ENCODE measurements at places on chromosomes 12 and 14.

DNA sequence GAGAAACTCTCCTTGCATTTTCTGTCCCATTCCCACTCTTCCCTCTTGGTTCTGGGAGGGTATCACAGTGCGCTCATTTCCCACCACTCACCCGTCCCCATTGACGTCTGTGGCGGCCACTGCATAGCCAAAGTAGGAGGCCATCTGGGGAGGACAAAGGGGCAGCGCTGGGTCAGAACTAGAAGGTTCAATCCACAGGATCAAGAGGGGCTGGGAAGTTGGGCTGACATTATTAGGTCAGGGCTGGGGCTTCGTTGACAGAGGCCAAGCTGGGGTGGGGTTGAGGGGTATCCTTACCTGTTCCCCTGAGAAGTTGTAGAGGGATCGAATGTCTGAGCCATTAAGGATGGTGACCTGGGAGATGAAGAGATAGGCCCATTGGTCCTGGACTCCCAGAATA, 13.5 kb downstream of the ITGA5 start:
- DNase-seq = no peak

GRCh38 chr12:26149968-26150500, 25.2 kb upstream of the BHLHE41 start:
- DNase-seq = no peak

DNA sequence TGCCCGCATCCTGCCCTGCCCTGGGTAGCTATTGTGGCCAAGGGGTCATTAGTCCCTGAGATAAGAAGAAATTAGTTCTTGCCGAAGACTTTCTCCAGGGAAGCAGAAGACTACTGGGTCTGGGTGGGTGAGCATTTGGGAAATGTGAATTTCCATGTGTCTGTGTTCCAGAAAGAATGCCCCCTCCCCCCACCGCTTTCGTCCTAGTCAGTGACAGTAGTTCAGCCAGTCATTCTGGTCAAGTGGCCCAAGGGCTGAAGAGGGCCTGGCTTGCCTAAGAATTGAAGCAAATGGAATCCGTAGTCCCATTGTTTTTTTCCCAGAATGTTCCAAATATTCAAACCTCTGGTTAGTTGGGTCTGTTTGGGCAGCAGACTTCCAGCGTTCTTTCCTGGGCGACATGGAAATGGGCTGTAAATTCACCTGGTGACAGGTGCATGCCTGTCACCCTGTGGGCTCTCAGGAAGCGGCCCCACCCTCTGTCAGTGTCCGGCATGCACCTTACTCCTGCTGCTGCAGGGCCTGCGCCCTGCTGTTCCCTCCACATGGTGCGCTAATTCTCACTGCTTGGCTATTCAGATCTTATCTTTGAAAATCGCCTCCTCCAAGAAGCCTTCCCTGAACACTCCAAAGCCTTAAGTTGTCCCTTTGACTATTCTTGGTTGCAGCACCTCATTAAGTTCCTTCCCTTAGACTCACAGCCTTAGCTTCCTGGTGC, 1.4 kb upstream of the RFLNA start:
- no peak for DNase-seq

DNA sequence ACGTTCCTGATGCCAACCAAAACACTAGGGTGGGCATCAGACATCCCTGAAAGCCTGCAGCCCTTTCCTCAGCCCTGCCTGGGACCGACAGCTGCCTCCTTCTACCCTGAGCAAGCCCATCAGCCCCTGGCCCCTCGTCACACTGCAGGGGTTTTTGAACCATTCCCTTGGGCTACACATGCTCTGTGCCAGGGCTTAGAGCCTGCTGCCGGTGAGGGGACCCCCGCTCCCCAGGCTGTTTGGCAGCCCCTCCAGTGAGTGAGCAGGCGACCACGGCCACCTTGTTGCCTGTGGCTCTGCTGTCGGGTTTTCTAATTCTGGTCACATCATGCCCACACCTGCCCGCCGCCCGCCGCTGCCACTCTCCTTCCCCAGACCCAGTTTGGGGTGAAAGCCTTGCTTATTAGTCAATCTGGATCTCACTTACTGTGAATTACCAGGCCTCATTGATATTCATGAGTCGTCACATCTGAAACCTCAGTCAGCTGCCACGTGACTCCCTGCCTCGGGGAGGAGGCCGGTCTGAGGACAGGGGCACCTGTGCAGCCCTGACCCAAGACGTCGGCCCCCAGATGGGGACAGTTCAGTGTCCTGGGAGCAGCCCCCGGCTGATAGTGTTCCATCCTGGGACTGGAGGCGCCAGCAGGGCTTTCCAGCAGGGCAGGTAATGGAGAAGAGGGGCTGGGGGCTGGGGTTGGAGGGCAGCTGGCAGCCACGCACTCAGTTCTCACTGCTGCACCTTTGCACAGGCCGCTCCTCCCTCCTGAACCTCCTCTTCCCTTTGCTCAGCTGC, 163.0 kb downstream of the RBM19 start:
- DNase-seq = no peak

GRCh38 chr12:70785896-70786295, 134.6 kb downstream of the PTPRR start:
- no peak for DNase-seq

DNA sequence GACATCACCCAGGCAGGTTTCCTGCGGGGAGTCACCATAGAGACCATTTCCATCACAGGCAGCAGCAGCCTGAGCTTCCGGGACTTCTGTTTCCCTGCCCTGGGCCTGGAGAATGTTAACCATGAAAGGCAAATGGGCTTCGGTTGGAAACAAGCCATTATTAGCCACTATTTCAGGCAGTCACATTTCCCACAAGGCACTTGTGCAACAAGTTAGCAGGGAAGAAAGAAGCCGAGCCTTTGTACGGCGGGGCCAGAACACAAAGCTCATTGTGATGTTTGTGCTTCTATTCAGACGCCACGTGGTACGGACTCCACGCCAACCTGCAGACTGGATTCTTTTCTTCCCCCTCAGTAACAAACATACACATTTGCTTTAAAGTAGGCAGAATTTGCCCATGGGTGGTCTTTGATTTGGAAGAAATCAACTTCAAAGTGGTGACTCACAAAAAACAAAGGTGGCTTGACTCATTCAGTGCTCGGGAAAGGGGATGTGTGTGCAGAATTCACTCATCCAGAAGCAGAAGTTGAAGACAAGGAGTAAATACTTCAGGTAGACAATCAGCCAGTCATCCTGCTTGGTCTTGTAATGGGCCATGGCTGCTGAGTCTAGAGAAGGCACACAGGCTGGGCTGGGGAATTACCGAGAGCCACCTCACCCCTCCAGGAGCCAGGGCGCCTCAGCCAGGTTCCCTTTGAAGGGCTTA, 154.2 kb upstream of the PRMT8 start:
- DNase-seq = no peak

- DNase-seq = no peak
Observed at GRCh38 chr12:129332286-129332685, 479.0 kb downstream of the GLT1D1 start.

- DNase-seq = no peak
Observed at GRCh38 chr14:34259996-34260395, 202.0 kb downstream of the SPTSSA start.

- no peak for DNase-seq
Observed at GRCh38 chr12:118467641-118468305, 91.4 kb downstream of the SUDS3 start.

DNA sequence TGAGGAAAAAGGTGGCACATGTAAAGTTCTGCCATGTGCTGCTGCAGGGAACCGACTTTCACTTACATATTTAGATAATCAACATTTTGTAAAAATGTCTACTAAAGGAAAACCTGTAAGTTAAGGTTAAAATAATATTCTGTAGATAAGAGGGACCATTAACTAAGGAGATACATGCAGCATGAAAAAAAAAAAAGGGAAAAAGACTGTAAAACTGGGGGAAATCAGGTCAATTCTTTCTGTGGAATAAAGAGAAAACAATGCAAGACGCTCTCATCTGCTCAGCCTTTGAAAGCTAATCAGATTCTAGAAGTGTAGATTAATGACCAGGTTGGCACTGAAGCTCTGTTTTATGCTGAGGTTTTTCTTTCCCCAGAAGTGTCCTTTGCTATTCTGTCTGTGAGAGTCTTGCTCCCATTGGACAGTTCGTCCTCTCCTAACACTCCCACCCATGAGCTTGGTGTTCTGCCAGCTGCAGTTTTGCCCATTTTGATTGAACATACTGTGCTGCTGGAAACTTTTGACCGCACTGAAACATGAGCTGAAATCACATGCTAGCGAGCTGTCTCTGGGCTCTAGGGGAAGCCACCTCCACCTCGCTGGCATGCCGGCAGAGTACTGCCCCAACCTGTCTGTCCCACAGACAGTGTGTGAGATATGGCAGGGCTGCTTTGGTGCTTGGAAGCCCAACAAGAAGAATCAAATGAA, 39.7 kb downstream of the PPTC7 start:
- DNase-seq = no peak

GRCh38 chr12:63958876-63959580, 114.5 kb downstream of the SRGAP1 start:
- no peak for DNase-seq

DNA sequence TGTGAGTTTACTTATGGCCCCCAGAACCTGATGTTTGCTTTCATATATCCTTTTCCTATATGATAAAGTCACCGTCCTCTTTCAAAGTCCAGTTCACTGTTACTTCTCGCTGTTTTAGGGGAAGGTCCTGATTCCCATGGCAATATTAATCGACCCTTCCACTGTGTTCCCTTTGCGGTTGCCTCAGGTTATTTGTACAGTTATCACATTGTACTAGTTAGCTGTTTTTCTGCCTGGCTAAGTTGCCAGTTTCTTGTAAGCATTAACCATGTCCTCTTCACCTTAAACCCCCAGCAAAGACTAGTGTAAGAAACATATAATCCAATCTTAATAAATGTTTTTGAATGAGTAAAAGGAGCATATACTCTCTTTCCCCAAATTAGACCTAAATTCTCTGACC, 115.0 kb upstream of the PPFIA2 start:
- DNase-seq = no peak

DNA sequence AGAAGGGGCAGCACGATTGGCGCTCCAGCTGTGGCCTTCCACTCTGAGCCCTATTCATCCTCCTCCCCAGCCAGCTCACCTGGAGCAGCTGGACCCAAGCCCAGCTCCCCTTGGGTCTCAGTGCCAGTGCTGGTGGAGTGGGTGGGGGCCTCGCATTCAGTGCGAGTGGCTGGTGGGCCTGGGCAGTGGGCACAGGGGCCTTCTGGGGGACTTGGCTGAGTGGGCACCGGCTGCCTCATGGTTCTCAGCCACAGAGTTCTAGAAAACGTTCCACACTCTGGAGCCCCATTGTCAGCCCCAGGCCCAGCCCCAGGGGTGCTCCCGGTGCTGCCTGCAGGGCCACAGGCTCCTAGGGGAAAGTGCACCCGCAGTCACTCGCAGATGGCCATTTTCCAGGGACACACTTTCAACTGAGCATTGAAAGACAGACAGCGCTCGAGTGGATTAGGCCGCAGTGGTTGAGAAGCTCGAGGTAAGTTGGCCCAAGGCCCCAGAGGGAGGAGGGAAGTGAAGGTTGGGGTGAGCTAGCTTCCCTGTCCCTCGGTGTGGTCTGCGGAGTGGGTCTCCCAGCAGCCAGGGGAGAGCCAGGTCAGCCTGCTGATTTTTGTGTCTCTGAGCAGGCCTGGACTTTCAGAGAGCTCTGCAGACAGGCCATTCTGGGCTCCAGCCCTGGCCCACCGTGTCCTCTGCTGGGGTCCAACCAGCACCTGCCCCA, 3.8 kb downstream of the CLBA1 start:
- DNase-seq = no peak

DNA sequence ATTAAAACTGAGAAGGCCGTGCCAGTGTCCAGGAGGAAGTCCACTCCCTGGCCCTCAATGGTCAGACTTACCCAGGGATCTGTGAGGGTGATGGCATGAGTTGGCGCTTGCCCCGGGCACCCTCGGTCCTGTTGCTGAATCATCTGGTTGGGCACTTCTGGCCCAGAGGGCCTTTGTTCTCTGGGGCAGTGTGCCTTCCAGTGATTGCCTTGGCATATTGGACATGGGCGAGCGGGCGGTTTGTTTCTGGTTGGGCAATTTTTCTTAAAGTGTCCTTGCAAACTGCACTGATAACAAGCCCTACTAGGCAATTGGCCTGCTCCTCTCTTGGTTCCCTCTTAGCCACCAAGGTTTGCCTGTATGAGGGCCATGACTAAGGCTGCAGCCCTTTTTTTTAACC, 69.5 kb upstream of the ZDHHC17 start:
- DNase-seq = no peak

DNA sequence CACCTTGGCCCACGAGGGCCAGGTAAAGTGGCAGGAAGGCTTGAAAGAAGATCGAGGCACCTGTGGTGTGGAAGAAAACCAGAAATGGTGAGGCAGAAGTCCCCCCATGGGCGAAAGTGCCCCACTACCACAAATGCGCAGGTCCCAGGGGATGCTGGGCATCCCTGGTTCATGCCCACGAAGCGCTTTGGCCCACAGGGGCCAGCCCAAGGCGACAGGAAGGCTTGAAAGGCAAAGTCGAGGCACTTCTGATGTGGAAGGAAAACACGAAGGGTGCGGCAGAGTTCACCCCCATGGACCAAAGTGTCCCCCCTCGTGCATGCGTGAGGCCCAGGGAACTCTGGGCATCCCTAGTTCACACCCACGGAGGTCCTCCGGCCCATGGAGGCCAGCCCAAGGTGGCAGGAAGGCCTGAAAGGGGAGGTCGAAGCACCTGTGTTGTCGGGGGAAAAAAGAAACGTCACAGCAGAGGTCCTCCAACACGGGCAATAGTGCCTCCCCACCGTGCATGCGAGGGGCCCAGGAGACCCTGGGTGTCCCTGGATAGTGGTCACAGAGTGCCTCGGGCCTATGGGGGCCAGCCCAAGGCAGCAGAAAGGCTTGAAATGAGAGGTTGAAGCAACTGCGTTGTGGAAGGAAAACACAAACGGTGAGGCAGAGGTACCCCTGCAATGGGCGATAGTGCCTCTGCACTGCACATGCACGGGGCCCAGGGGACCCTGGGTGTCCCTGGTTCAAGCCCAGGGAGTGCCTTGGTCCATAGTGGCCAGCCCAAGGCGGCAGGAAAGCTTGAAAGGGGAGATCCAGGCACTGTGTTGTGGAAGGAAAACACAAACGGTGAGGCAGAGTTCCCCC, 373.9 kb downstream of the ALG10 start:
- no peak for DNase-seq

DNA sequence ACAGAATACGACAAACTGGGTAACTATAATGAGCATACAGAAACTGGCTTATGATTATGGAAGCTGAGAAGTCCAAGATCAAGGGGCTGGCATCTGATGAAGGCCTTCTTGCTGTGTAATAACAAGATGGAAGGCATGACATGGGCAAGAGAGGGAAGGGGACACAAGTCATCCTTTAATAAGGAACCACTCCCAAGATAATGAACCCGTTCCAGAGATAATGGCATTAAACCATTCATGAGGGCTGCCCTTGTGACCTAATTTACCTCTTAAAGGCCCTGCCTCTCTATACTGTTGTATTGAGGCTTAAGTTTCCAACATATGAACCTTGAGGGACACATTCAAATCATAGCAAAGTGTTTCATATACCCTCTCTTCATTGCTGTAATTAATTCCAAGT, 4.6 kb upstream of the VTI1B start:
- no peak for DNase-seq

DNA sequence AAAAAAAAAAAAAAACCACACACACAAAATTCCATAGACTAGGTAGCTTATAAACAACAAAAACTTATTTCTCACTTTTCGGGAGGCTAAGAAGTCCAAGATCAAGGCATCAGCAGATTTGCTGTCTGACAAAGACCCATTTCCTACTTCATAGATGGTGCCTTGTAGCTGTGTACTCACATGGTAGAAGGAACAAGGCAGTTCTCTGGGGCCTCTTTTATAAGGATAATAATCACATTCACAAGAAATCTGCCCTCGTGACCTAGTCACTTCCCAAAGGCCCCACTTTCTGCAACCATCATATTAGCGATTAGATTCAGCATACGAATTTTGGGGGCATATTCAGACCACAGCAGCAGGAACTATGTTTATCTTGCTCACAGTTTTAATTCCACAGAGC, 54.9 kb downstream of the STXBP6 start:
- DNase-seq = no peak

GRCh38 chr14:97061198-97061597, 264.0 kb downstream of the VRK1 start:
- no peak for DNase-seq
